Cortex of kidney (tissue), 1 donor: ENCODE measurements at places on chromosomes 5 and 9.

GRCh38 chr5:167877114-167877722, 414.2 kb upstream of the WWC1 start:
- DNase-seq: no peak

- no peak for DNase-seq
Observed at GRCh38 chr5:72692231-72692637, 124.2 kb upstream of the TNPO1 start.

- DNase-seq: no peak
Observed at GRCh38 chr9:19232823-19233194, 2.3 kb downstream of the DENND4C start.

DNA sequence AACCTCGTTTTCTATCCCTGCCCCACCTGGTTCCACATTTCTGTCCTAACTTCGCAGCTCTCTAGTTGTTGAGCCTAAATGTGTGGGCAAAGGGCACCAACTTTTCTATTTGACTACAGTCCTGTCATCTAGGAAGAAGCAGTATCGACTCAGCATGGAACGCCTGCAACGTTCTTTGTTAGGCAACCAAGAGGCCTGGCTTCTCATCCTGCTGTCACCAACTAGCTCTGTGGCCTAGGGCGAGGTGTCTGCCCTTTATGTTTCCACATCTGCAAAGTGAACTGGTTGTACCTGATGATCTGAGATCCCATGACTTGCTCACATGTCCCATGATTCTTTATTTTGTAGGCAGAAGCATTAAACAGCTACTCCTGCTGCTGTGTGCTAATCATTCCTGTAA, 248.9 kb downstream of the ADAMTSL1 start:
- no peak for DNase-seq
